ENCODE measurements at places on chromosomes 5 and 9.

GRCh38 chr5:120306303-120306702 lies 157.8 kb upstream of the PRR16 start:
- no peak for DNase-seq

DNA sequence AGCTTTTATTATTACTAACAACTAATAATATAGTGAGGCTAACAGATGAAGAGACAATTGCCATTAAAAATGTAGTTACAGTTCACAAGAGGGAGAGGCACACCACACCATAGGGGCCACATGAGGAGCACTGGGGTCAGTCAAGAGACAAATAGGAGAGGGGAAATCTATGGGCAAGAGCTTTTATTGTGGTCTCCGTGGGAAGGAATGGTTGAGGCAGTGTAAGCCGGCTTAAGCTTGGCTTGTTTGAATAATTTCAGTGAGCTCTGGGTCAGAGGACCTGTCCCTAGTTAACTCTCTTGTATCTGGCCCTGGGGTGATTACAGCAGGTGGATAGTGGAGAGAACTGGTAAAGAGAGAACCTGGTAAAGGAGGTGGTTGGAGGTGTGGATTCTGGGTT lies 35.3 kb downstream of the OGN start:
- DNase-seq = no peak

DNA sequence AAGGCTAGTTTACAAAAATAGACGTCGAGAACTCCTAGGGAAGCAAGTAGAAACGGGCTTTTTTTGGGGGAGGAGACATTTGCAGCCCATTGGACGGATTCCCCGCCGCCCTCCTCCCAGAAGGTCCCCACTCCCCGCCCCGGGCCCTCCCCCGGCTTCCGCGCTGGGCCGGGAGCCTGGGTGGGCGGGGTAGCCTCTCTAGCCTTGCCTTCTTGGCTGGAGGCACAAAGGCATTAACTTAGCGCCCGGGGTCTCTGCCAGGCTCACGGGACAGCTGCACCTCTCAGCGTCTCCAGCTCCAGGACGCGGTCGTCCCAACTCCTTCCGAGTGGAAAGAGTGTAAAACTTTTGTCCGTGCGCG lies at the start of gene DMRTA1:
Gene DMRTA1, plus strand, starts transcription at position 236 of the 361 bp plus-strand sequence. CDS start 242 bp downstream, outside the sequence.
- DNase-seq = peak; percentile 81

DNA sequence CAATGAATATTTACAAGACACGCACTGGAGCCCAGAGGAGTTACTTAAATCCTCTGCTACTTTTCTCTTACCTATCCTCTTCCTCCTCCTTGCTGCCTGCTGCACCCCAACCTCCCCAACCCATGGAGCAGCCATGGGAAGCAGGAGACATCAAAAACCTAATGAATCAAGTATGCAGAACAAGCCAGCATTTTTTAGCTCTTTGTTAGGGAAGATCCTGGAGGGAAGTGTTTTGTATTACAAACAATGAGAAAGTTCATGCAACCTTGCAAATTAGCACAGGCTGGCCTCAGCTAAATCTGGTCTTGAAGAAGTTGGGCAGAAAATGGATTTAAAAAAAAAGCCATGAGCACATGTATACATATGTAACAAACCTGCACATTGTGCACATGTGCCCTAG lies 498.8 kb downstream of the KIF4B start:
- DNase-seq = no peak

DNA sequence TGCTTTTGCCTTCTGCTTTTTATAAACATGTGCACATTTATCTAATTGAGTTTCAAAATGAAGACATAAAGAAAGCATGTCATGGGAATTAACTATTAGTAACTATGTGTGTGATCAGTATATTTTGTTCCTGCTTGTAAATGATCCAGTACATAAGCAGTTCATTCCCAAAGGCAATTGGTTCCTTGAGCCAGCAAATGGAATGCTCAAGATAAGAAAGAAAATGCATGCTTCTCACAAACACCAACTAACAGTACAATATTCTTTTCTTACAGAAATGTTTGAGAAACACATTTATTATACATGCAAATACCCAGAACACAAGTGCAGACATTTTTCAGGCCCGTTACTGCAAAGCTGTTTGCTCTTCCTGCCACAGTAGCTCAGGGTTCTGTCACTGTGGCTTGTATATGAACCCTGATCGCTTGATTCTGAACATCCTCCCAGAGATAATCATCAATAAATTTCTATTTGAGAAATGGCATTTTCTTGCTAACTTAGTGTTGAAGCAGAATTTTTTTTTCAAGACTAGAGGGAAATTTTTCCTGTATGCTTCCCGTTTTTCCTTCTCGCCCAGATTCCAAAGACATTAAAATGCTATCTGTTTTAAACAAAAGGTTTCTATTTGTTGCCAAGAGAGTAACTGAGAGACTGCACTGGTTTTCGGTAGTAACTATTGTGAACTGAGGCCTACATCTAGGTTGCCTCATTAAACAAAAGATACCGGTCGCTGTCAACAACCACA lies 1.9 kb downstream of the GNAQ start:
- peak; percentile 55 for DNase-seq

DNA sequence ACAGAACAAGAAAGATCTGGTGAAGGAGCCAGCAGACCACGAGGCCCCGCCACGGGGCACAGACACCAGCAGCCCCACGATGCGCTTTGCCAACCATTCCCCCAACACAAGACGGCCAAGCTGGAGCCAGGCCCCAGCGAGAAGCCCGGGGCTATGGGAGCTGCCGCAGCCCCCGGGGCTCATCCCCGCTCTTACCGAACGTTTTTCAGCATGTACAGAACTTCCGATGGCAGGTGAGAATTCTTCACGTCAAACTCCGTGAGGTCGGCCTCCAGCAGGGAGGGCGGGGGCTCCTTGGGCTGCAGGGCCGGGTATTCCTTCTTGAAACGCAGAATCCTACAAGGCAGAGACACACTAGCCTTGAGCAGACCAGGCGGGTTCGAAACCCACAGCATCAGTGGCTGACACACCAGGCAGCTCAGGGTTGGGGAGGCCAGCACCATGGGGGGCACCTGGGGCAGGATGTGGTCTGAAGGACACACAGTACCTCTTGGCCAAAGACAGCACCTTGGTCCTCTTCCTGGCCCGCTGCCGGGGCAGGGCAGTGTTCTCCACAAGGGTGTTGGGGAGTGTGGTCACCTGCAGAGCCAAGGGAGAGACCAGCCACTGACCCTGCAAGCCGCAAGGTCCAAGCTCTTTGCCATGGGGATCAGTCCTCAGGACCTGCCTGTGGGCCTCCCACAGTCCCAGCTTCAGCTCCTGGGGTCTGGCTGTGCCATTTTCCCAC lies 6.8 kb downstream of the PNPLA7 start:
- no peak for DNase-seq

GRCh38 chr9:135416664-135417290 lies 62.8 kb upstream of the PPP1R26 start:
- DNase-seq = no peak

DNA sequence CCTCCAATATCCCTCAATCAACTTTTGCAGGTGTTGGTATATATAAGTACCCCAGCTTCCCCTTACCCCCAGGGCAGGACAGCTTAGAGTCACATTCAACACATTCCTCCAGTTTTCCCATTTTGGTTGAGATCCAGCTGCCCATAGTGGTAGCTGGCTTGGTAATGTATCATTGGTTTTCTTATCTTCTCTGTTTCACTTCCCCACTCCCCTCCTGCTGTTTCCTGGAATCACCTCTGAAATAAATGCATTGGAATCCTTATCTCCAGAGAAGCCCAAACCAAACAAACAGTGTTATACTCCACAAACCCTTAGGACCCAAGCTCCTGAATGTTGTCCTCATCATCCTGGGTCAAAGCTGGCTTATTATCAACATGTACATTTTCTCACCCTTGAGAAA lies 184.8 kb downstream of the TMEM38B start:
- no peak for DNase-seq

GRCh38 chr9:125433461-125434011 lies 171.9 kb downstream of the GAPVD1 start:
- DNase-seq = no peak

- DNase-seq = no peak
Observed at GRCh38 chr9:109331353-109331752, 10.5 kb upstream of the EPB41L4B start.

- DNase-seq = no peak
Observed at GRCh38 chr5:151820271-151820670, 48.5 kb downstream of the G3BP1 start.
